NCI-H1105 (cell line): ENCODE measurements at places on chromosomes 7 and 10.

DNA sequence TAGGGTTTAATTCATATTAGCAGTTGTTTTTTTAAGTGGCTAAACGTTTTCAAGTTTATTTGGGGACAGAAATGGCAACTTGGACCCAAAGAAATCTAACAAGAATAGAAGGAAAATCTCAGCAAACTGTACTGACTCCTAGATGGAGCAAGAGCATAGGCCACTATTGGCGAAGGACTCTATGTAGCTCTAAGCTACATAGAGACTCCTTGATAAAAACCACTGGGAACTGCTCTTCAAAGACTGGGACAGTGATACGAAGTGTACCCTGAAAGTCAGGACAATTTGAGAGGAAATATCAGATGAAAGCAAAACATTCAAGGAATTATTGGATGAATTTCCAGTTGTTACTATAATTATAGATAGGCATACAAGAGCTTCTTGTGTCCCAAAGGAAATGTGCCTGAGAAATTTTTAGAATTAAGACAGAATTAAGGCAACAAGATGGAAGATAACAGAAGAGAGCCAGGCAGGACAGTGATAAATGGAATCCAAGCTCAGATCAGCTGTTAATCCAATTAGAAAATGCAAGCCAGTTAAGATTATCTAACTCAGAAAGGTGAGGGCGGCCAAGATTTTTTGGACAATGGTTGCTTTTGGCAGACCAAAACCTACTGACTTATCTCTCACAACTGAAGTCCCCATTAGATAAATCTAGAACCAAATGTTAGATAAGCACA is 103.7 kb upstream of the IFRD1 start:
- DNase-seq = no peak

DNA sequence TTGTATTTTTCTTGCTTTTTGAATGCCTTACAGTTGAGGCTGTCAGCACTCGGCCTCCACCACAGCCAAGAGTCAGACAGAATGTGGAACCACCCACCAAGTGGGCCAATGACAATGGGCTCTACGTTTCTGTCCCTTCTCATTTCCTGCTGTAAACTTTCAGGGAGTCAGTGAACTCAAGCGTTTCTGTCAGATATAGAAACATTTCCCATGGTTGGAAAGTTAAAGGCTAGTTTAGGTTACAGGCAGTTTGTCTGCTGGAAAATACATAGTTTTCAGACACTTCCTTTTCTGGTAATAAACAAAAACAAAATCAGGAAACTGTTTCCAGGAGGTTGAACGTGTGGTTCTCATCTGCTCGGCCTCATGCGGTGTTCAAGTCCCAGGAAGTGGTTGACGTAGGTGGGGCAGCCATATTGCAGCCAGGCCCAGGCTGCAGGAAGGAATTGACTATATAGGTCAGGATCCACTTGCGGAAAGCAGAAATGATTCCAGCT is 245.1 kb downstream of the CAMK1D start:
- DNase-seq = no peak

DNA sequence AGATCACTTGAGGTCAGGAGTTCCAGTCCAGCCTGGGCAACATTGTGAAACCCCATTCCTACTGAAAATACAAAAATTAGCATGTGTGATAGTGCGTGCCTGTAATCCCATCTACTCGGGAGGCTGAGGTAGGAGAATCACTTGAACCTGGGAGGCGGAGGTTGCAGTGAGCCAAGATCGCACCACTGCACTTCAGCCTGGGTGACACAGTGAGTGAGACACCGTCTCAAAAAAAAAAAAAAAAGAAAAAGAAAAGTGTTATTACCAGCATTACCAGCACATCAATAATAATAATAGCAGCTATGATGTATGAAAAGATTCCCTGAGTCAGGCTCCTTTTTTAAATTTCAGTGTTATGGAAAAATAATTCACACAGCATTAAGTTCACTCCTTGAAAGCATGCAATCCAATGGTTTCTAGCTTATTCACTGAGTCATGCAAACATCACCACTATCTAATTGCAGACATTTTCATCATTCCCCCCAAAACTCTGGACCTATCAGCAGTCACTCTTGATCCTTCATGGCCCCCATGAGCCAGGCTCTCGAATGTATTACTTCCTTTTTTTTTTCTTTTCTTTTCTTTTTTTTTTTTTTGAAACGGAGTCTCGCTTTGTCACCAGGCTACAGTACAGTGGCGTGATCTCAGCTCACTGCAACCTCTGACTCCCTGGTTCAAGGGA is 228.4 kb downstream of the FANK1 start:
- no peak for DNase-seq

DNA sequence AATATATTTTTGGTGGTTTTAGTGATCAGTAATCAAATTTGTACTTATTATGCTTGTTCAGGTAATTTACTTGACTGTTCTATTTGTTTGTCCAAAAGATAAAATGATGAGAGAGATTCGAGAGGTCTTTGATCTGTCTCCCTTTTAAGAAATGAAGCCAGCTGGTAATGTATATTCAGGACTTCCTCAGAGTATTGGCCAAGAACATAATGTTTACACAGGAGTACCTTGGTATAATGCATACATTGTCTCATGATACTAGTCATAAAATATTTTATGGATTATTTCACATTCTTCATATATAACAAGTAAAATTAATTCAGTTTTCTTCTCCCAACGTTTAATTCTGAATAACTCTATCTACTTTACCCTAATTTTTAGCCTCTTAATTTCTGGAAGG is 100.9 kb downstream of the REEP3 start:
- no peak for DNase-seq

DNA sequence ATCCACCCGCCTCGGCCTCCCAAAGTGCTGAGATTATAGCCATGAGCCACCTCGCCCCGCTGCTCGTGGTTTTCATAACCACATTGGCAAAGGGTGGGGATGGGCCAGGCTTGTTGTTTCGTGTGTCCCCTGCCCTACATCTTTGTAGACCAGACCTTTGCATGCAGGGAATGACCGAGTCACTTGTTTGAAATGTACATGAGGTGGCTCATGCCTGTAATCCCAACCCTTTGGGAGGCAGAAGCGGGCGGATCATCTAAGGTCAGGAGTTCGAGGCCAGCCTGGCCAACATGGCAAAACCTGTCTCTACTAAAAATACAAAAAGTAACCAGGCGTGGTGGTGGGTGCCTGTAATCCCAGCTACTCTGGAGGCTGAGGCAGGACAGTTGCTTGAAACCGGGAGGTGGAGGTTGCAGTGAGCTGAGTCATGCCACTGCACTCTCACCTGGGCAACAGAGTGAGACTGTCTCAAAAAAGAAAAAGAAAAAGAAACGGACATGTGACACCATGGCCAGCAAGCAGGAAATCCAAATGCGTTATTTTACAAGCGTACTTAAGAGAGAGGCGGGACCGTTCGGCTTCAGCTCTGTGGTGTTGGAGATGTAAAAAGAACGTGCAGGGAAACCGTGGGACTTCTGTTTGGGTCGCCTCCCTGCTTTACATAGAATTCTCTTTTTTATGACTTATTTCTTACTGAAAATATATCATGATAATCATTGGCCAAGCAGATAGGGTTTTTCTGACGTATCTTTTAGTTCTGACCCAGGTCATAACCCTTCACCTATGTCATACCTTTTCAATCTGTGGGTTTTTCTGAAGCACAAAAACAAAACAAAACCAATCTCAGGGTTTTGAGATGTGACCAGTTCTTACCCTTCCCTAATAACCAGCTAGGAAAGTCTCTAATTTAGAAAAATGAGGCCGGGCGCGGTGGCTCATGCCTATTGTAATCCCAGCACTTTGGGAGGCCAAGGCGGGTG is 45.1 kb downstream of the WIPI2 start:
- no peak for DNase-seq

- DNase-seq = no peak
These were observed 4.2 kb downstream of the OSBPL3 start for GRCh38 chr7:24975644-24976260.

DNA sequence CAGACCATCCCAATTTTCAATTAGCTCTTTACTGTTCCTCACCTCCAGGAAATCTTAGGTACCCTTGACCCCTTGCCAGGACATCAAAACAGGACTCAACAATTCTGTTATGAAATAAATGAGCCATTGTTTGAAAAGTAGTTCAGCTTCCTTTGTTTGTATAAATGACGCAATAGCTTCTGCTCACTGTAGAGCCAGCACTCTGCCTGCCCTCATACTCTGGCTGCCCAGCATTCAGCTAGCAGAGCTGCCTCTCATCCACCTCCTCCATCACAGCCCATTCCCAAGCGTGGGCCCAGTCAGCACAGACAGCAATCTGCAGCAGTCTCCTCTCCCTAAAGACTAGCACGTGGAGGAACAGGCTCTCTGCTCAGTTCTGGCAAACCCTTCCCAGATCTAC is 478.6 kb downstream of the GRID1 start:
- DNase-seq = no peak

- DNase-seq = no peak
These were observed 5.6 kb downstream of the RHBDD2 start for GRCh38 chr7:75884476-75884875.

DNA sequence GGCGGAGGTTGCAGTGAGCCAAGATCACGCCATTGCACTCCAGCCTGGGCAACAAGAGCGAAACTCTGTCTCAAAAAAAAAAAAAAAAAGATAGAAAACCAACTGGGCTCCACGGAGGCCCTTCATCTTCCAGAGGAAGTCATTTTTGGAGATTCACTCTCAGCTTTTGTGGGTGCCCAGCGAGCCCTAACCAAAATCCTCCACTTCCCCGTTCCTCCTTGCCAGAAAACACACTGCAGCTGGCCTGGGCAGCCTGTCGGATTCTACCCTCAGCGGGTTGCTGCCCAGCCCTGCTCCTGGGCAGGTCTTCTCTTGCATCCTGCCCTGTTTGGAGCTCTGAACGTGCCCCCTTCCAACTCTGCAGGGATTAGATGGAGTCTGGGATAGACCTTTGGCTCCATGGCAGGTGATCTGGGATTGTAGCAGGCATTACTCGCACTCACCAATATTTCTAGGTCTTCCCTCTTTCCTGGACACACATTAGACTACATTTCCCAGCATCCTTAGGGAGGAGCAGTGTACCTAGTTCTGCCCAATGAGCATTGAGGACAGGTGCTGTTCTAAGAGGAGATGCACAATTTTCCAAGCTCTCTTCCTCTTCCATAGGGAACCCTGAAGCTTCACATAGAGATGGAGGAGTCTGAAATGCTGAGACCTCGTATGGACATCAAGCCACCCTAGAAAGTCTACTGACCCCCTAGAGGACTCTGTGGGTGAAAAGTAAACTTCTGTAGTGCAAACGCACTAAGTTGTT is 4.6 kb downstream of the GRID2IP start:
- no peak for DNase-seq

- DNase-seq = no peak
These were observed 56.7 kb downstream of the AKR1E2 start for GRCh38 chr10:4882704-4883078.

- DNase-seq = no peak
These were observed 83.7 kb upstream of the PPP2R2D start for GRCh38 chr10:131816941-131817700.

DNA sequence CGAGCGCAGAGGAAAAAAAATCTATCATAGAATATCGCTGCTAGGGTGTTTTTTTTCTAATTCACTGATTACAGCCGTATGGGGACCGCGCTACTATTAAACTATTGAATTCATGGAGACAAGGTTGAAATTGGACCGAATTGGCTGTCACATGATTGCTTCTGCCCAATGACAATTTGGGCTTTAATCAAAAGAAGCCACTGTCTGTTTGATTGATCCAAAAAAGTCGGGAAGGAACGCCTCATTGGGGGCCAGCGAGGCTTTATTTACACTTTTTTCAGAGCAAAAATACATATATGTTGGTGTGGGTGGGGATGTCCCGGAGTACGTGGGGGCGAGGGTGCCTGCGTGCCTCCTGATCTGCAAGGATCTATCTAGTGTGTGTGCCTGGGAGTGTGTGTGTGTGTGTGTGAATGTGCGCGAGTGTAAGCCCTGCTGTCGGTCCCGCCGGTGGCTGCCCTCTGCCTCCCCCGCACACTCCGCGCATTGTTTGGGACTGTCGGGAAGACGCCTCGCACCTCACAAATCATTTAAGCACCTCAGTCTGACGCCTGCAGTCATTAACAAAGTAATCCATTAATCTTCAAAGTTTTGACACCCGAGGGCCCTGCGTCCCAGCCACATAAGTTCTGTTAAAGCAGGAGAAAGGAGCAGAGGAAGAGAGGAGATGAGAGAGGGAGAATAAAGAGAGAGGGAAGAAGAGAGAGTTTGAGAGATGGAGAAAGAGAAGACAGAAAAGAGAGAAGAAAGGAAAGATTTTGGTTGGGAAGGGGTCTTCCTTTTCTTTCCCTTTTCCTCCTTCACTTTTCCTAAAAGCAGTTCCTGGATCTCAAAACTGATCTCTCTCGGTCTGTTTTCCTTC is at the start of gene HOXA2:
Gene HOXA2 (minus strand): TSS at position 103 of the 862 bp plus-strand sequence. CDS start 183 bp downstream, outside the sequence.
- DNase-seq = no peak

GRCh38 chr7:11709196-11709595 is 122.8 kb downstream of the THSD7A start:
- no peak for DNase-seq

DNA sequence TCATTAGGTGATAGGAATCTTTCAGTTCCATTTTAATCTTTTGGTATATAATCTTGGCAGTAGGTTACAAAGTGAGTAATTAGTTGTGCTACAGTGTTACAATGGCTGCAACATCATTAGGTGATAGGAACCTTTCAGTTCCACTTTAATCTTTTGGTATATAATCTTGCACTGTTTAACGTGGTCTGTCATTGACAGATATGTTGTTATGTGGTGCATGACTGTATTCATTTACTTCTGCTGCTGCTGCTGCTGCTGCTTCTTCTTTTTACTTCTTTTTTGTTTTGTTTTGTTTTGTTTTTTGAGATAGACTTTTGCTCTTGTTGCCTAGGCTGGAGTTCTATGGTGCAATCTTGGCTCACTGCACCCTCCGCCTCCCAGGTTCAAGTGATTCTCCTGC is 28.6 kb downstream of the ST7 start:
- DNase-seq = no peak

DNA sequence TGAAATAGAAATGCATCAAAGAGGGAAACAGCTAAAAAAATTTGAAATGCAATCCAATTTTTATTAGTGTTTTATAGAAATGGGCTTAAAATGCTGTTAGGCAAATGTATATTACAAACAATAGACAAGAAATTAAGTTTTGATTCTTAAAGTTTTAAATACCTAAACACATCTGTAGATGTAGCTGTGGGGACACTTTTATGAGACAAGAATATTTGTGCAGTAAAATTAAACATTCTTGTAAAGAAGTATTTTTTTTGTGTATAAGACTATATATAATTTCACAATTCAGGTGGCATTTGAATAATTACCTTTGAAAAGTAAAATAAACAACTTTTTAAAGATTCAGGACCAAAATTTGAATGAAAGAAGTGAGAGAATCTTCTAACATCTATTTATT is 1015.9 kb downstream of the REEP3 start:
- no peak for DNase-seq

GRCh38 chr10:3619241-3619640 is 165.8 kb downstream of the KLF6 start:
- DNase-seq = peak; percentile 40

DNA sequence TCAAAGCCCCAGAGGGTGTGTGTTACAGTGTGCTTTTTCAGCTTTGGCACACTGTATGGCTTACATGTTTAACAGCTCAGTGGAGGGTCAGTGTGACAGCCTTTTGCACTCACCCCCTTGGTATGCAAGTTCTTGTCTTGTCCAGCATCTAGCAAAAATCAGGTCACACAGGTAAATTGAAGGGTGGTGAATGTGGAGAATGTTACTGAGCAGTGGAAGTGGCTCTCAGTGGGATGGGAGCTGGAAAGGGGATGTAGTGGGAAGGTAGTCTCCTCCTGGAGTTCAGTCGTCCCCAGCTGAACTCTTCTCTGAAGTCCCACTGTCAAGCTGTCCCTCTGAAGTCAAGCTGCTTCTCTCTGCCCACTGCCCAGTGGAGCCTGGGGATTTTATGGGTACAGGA is 21.0 kb upstream of the C10orf90 start:
- DNase-seq = no peak

- no peak for DNase-seq
These were observed 22.5 kb upstream of the CHRM2 start for GRCh38 chr7:136845899-136846465.

- DNase-seq = no peak
These were observed 20.5 kb upstream of the SLC16A12 start for GRCh38 chr10:89555688-89556445.
